ENCODE measurements at places on chromosomes 6 and 20.

- no peak for DNase-seq
These were observed 161.1 kb upstream of the DTNBP1 start for GRCh38 chr6:15823838-15824414.

DNA sequence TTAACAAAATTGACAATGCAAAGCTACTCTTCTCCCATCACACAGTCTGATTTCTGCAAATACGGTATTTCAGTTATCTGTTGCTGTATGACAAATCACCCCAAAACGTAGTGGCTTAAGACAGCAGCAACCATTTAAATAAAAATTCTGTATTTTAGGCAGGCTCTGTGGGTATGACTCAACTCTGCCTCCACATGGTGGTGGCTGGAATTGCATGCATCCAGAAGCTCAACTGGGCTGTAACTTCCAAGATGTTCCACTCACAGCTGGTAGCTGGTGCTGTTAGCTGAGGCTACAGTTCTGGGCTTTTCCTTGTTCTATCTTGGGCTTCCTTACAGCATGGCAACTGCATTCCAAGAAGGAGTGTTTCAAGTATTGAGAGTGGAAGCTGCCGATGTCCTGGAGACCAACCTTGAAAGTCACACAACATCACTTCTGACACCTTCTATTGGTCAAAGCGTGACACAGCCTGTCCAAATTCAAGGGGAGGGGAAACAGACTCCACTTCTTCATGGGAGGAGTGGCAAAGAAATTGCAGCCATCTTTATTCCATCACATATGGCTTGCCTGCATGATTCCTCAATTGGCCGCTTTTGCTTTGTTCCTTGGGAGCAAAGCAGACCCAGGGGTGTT is 39.7 kb upstream of the TULP1 start:
- no peak for DNase-seq

GRCh38 chr20:42461965-42462593 is 727.6 kb downstream of the PTPRT start:
- DNase-seq, result no peak

- no peak for DNase-seq
These were observed 132.9 kb downstream of the JPH2 start for GRCh38 chr20:44054118-44054517.

DNA sequence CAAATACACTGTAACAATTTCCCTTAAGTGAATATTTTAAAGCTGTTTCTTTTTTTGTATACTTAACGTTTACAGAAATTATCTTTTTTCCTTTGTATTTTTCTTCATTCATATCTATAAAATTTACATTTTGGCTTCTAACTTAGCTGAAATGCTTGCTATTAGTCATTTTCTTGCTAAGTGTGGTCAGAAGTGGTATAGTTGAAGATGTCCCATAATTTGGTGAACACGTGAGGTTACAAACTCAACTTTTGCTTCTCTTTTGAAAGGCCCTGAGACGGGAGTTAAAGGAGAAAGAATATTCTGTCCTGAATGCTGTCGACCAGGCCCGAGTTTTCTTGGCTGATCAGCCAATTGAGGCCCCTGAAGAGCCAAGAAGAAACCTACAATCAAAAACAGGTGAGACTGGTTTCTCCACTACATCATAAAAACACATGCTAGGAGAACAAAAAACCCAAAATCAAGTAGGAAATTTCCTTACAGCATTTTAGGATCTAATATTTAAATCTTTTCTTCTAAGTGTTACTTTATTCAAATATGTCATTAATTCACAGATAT is 445.0 kb downstream of the UTRN start:
- no peak for DNase-seq

DNA sequence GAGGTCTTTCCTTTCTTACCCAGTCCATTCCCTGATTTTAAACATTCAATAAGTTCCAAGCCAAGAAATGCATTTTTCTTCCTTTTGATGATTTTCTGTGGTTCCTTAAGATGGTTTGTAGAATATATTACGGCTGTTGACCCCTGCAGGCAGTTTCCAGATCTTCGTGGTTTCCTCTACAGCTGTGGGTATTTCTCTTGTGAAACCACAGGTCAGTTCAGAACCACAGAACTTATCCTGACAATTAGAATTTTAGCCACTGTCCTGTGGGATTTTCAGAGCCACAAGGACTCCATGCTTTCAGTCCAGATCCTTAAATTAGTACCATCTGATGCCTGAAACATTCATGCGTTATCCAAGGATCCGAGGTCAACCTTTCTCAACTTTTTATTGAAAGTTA is 29.7 kb upstream of the EXOC2 start:
- DNase-seq, result no peak

DNA sequence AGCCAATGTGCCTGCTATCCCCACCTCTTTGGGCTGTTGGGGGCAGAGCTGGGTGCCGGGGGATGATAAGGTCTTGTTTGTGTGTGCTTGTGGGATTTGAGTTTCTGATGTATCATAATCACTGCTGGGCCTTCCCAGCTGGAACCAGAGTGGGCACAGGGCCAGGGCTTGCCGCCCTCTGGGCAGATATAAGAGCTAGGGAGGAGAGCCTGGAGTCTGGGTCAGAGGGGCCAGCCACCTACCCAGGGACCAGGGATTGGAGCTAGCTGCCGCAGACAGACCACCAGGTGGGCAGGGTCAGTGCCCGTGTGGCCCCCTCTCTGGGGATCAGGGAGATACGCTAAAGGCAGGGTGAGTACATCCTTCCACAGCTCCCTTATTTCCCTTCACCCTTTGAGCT is 3.1 kb upstream of the TLDC2 start:
- no peak for DNase-seq

DNA sequence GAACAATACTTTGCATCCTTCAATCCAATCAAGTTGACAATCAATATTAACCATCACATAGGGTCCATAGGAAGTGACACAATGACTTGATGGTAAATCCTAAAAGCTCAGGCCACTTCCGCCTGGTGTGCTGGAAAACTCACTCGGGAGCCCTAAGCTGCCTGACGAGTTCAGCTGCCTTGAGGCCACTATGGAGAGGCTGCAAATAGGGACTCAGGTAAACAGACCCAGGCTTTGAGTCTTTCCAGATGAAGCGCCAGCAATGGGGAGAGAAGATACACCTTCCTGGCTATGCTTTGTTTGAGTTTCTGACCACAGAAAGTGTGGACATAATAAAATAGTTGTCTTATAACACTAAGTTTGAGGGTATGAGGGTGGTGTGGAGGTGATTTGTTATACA is 112.6 kb downstream of the GPR63 start:
- no peak for DNase-seq

GRCh38 chr20:50462093-50462690 is 48.0 kb upstream of the PTPN1 start:
- DNase-seq, result no peak

DNA sequence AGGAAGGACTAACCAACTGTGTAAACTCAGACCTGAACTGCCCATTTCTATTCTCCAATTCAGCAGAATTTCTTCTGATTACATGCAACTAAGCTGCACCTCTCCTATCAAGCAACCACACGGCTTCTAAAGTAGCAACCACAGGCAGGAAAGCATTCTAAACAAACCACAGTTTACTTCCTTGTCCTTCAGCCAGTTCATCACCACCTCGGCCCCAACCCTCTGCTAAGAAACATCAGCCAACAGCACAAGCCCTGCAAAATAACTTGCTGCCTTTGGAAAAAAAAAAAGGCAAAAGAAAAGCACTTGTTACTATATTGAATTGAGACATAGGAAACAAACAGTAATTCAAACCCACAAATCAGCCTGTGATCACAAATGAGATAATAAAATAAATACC is 140.3 kb downstream of the NFATC2 start:
- DNase-seq, result no peak

GRCh38 chr6:28651161-28651560 is 125.5 kb downstream of the GPX5 start:
- DNase-seq, result no peak

All from NCI-H1930 (cell line).